ENCODE measurements at places on chromosomes 13 and 19. TPM values are rescaled to one million over a fixed set of nuclear protein-coding genes. Genes with fewer than 3 reads are reported as not detected.

Gene ZC3H4
- 28.3 TPM for total RNA-seq

Gene LRP3
- 40.1 TPM for total RNA-seq

Gene AMH
- total RNA-seq, result 0.82 TPM

Gene DNAAF3
- 2.0 TPM for total RNA-seq

Gene NCR1
- total RNA-seq, result not detected

Data from camera-type eye (tissue), 1 donor.